Activated naive CD4-positive, alpha-beta T cell treated with anti-CD3 and anti-CD28 coated beads, Interleukin-2, amount 50 U/mL, for 16 hours (primary cell): ENCODE measurements at places on chromosomes 6 and 20.
A peak's percentile ranks its signal among the peaks of the same experiment; 100 is the strongest.

- no peak for DNase-seq
These were observed 37.3 kb downstream of the SPDEF start for GRCh38 chr6:34518669-34519365.

GRCh38 chr6:118382126-118382525 lies 166.0 kb upstream of the PLN start:
- no peak for DNase-seq

GRCh38 chr6:17022604-17023003 lies 79.2 kb upstream of the STMND1 start:
- no peak for DNase-seq

DNA sequence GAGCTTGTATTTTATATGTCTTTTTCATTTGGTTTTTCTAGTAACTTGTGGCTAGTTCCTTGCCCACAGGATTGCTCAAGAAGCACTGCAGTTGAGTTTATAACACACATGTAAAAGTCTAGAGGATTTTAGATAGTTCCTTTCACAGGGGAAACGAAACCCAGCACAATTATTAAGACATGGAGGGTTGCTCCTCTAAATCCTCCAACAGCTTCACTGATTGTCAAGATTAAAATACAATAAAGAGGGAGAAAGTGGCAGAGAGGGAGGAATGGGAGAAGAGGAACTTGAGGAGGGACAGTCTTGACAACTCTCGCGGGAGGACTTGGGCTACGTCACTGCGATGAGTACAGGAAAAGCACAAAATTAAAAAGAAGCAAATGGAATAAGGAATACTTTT lies 9.7 kb upstream of the TBC1D7 start:
- DNase-seq, result no peak

DNA sequence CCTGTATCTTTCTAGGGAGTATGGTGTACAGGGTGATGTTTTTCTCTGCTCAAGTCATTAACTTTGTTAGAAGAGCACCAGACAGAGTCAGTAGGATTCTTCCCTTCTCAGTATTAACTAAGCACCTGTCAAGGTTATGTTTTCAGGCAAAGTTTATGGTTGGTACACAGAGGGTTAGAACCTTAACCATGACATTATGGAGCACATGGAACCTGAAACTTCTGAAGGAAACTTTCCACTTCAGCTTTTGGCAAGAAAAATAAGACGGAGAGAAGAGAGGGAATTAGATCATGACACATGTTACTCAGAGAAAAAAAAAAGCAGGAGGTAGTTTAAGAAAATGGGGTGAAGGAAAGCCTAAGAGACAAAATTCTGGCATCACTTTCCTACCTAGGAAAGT lies 112.9 kb upstream of the PDE7B start:
- DNase-seq, result no peak

DNA sequence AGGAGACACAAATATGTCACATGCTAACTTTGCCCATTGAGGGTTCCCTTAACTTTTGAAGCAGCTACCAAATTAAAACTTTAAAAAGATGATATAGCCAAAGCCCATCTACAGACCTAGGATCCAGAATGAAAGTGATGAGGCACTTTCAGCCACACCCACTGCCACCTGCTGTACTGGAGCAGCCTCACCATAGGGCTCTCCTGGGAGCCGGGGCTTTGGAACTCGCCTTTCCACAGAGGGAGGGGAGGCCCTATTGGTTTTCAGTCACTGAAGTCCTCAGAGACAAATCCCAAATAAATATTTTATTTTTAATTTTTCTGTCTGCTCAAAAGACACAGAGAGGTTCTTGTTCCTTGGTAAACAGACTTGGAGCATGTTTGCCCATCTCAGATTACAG lies 238.1 kb upstream of the TAB2 start:
- no peak for DNase-seq

DNA sequence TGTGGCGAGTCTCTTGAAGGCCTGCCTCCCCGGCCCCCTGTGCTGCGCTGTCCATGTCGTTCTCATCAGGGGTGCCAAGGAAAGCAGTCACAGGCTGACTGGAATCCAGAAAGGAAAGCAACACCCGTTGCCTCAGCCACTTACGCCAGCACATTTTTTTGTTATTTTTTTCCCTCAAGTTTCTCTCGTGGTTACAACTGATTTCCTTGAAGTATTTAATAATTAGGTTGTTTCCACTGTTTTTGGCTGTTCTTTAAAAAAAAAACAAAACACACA lies 17.9 kb upstream of the SLC22A1 start:
- no peak for DNase-seq

- no peak for DNase-seq
These were observed 35.5 kb downstream of the SESN1 start for GRCh38 chr6:109059153-109059552.

DNA sequence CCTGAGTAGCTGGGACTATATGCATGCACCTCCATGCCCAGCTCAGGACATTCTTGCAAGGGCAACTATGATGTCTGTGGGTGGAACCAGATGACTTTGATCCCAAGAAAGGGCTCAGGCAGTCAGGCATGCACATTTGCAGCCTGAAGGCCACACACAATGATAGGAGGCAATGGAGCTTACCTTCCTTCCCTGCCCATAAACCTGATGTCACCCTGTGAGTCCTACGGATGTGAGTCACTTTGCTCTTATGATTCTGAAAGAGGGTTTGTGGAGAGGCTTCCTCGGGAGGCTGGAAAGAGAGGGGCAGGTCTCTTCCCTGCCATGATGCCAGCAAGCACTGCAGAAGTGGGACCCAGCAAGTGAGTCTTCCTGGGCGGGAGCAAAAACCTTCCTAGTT lies 202.4 kb downstream of the LY86 start:
- no peak for DNase-seq

DNA sequence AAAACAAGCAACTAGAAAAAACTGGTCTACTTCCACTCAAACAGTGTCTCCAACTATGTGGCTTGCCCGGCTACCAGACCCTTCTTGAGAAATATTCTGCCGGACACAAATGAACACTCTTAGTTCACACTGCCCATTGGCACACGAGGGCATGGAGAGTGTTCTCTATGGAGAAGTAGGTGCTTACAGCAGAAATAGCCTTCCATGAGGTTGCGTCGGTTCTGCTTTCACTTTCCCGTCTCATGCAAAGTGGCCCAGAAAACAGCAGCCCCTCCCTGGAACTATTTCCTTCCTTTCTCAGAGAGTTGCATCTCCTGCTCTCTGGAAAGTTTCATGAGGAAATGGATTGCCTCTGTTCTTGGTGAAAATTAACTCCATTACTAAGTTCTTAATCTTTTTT lies 9.5 kb upstream of the HLA-DOA start:
- DNase-seq, result peak; percentile 45

DNA sequence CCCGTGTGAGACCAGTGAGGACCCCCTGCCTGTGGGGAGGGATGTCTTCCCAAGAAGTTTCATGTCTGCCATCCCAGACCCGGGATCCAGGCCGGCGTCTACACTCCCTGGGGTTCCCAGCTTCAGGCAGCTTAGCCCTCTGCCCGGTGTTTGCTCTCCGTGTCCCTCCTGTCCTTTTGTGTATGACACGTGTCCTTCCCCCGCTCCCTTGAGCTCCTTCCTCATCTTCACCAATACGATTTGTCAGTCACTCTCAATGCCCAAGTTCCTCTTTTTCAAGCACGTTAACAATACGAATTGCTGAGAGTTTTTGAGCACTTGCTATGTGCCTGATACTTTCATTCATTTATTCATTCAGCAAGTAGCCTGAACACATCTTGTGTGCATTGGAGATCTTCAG lies 115.6 kb upstream of the PTPN1 start:
- DNase-seq, result no peak

GRCh38 chr6:132322398-132322797 lies 78.9 kb downstream of the MOXD1 start:
- DNase-seq, result no peak

DNA sequence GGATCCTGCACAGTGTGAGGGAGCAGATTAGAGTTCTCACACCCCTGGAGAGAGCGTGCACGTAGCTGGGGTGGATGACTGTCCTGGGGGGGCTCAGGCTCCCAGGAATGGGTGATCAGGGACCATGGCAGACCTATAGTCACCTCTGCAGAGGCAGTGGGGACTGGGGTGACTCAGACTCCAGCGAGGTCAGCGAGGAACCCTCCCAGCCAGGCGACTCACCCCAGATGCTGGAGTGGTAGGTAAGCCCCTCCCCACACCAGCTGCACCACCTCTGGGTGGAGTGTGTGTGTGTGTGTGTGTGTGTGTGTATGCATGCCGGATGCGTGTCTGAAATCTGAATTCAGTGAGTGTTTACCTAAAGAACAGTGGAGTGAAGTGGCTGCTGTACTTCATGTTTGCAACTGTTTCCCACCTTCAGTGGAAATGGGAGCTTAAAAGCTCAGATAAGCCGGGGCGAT lies 17.4 kb upstream of the GTSF1L start:
- peak; percentile 23 for DNase-seq

GRCh38 chr20:20367575-20368417 lies at the start of gene INSM1:
TSS of gene INSM1 (plus strand) at chr20:20368104. CDS start at chr20:20368268, 164 bp downstream.
- no peak for DNase-seq

DNA sequence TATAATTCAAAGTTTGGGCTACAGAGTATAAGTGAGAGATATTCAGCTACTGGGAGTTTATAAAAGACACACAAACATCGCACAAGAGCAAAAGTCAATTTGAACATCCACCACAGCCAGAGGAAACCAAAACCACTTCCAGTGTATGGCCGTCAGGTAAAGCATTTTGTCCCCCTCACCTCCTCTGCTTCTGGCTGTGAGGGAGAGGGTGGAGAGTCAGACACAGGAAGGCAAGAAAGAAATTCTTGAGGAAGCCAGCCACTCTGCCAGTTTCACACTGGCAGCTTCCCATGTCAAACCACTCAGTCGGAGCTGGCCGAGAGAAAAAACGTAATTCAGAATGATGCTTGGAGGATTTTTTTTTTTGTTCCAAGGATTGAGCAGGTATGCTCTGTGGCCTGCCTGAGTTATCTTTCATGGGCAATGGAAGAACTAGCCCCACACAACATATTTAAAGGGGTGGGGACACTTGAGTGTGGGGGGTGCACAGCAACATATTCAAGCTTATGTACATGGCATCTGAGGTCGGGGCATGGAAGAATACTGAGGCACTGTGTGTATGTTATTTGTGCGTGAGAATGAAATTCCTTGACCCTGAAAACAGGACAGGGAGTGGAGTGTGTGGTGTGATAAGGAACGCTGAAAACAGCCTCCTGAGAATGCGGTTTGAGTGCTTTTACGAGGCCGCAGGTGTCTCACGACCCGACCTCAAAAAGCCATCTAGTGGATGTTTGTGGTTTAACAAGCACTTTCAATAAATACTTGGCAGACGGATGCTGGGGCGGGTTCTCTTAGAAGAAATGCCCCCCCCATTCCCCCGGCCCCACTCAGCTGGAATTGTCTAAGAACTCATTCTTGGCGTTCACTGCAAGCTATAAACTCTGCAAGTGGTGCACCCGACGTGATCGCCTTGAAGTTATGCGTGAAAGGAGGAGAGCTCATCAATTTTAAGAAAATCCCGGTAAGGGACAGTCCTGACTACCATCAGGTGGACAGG lies 27.5 kb upstream of the ZBTB22 start:
- DNase-seq, result peak; percentile 60

- DNase-seq, result no peak
These were observed 237.2 kb downstream of the FARS2 start for GRCh38 chr6:5498579-5498899.

DNA sequence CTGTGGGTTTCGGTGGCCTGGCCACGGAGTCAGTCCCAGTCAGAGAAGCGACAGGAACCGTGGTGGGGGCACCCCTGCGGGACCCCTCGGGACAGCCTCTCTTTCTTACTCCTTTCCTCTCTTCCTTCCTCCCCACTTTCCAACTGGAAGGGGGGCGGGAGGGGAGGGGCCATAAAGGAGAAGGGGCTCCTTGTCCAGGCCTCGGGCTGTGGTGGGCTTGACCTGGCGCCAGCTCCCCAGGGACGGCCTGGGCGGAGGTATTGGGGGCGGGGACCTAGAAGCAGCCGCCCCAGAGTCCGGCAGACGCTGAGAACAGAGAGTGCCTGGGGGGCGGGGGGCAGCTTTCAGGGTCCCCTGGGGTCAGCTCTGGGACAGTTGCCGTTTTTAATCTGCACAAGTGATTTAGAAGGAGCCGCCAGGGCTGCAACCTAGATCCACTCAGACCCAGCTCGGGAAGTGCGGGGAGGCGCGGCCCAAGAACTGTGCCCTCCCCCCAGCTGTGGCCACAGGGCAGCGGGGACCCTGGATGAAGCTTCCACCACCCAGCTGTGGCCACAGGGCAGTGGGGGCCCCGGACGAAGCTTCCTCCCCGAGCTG lies 6.4 kb upstream of the ABHD16B start:
- DNase-seq, result no peak

DNA sequence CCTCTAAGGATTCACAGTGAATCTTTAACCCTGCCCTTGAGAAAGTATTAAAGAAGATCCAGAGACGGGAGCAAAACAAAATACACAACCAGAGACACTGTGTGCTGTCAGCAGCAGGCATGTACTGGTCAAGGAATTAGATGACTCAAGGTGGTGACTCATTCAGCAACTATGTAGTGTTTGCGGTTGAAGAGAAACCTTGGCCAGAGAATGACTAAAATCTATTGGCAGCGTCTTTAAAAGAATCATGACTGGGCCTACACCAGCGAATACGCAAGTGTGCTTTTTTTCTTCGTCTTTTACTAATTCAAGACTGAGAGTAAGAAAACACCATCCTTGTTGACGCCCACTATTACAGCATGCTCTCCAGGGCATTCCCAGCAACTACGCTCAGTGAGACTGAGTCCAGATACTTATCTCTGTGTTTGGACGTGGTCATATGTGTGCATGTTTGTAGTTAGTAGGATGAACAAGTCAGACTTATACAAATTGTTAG lies 72.4 kb upstream of the BACH2 start:
- no peak for DNase-seq

DNA sequence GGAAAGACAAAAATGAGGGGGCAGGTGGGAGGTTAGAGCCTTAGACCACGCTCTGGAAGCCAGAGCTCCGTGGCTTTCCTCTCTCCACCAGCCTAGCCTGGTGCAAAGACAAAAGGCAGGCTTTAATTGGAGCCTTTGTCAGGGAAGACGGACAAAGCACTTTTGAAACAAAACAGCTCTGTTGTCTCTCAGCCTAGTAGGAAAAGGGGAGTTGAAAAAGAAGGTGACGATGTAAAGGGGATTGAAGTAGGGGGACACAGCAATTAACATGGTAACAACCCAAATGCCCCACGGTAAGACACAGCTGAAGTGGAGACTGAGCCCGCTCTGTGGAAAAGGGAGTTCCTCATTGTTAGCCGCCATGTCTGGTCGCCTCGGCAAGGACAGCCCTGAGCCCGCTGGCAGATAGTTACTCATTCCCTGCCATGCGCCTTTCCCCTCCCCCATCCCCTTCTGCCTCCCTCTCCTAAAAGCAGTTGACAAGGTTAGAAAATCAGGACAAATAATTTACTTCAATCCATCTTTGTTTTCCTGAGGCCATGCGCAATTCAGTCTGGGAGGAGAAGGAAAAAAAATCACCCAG lies 93.0 kb downstream of the TCP11 start:
- no peak for DNase-seq

GRCh38 chr6:133259561-133259960 lies 18.4 kb downstream of the EYA4 start:
- DNase-seq, result no peak

GRCh38 chr6:13439644-13440043 lies 47.8 kb downstream of the GFOD1 start:
- DNase-seq, result no peak

- DNase-seq, result no peak
These were observed 139.4 kb upstream of the AKAP12 start for GRCh38 chr6:151100326-151100725.
